Epithelial cell of proximal tubule (primary cell): ENCODE measurements at places on chromosomes 12 and 14. TPM values are rescaled to one million over a fixed set of nuclear protein-coding genes. Genes with fewer than 3 reads are reported as not detected.

DIO2 gene
- total RNA-seq: 0.07 TPM in 1 of 2 replicates, not detected in the other

PSMB11 gene
- total RNA-seq: not detected in 2 replicates

GYS2 gene
- total RNA-seq: not detected in 2 replicates

LACRT gene
- total RNA-seq: not detected in 2 replicates
